ENCODE measurements at places on chromosomes 16 and 17.

- peak; percentile 53 for DNase-seq
Observed at GRCh38 chr17:14070344-14070984, 1.2 kb downstream of the COX10 start.

DNA sequence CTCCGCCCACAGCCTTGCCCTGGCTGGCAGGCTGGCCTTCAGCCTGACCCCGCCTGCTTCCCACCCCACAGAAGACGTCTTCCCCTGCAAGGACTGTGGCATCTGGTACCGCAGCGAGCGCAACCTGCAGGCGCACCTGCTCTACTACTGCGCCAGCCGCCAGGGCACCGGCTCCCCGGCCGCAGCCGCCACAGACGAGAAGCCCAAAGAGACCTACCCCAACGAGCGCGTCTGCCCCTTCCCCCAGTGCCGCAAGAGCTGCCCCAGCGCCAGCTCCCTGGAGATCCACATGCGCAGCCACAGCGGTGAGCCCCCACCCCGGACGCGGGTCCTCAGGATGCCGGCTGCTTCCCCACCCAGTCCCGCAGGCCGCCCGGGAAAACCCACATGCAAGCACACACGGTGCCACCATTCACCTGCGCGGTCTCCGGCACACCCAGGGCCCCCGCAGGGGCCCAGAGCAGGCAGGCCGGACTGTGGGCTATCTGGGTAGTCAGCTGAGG lies 38.2 kb upstream of the ZC3H18 start:
- DNase-seq = no peak

DNA sequence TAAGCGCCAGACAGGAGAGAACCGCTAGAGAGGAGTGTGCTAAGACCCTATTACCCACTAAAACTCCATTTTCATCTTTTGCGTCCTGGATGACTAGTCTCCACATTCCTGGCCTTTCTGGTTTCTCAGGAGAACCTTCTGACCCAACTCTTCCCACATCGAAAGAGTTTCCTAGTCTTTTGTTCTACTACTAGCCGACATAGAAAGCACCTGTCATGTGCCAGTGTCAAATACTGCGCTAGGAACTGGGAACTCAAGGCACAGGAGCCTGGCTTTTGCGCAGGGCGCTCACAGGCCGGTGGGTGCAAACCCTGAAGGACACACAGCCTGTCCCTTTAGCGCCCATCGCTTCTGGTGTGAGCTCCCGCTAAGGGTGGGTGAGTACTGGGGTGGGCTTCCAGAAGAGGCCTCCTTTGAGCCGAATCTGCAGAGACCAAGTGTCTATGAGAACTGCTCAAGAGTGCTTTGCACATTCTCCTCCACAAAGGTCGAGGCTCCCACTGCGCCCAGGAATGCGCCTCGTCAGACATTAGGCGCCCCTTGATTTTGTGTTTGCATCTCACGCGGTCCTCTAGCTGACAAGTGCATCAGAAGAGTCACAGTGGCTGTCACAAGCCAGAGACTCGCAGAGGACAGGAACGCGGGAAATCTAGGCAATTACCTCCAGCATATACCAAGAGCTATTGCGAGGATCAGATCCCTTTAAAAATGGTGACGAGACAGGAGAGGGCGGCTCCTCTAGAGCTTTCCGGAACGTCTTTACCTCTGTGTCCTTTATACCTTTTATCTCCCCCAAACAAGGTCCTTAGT lies 2.0 kb upstream of the PSMB3 start:
- DNase-seq = peak; percentile 37

- DNase-seq = no peak
Observed at GRCh38 chr17:20109076-20109475, 99.9 kb downstream of the SPECC1 start.

GRCh38 chr17:8393470-8394231 lies 4.0 kb downstream of the RNF222 start:
- DNase-seq = peak; percentile 88

- DNase-seq = no peak
Observed at GRCh38 chr16:82412770-82413169, 214.0 kb upstream of the CDH13 start.

GRCh38 chr17:73799096-73799495 lies 154.9 kb upstream of the SDK2 start:
- DNase-seq = peak; percentile 79

- no peak for DNase-seq
Observed at GRCh38 chr16:71593048-71593999, 16.4 kb upstream of the TAT start.

DNA sequence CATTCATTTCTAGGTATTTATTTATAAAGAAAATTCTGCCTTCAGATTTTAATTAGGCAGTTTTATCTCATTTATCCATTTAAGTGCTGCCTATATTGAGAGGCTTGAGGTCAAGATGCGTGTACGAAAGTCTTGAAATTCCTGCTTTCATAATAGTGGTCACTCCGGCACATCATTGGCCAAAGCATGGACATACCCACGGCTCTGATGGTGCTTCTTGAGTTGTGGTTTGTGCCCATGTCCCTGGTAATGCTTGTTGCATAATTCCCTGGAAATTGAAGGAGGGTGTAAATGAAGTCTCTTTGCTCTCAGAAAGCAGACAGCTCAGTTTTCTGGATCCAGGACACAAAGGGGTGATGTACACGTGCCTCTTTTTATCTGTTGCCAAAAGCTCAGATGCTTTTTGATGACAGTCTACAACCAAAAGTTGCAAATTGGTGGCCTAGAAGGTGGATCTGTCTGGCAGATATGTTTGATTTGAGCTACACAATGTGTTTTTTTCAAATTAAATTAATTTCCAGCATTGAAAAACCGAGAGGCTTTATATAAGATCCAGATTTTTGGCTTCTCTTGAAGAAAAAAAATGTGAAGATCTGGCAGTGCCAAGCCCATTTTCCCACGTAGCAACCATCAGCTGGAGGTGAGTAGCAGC lies 94.4 kb downstream of the SHISA9 start:
- DNase-seq = no peak

DNA sequence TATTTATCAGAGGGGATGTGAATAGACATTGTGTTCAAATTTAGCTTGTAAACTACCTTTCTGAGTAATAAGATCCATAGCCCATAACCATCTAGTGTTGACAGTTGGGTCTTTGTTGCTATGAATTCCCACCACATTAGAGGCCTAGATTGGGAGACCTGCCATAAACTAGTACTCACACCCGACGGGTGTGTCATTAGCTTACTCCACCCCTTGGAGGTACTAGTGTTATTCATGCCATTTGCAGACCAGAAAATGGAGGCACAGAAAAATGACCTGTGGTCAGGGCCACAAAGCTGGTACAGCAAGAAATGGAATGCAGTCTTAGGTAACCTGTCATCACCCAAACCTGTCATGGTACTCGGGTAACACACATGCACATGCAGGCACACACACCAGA lies 41.3 kb upstream of the BCAR1 start:
- no peak for DNase-seq

GRCh38 chr16:920717-921116 lies 50.1 kb downstream of the LMF1 start:
- no peak for DNase-seq

DNA sequence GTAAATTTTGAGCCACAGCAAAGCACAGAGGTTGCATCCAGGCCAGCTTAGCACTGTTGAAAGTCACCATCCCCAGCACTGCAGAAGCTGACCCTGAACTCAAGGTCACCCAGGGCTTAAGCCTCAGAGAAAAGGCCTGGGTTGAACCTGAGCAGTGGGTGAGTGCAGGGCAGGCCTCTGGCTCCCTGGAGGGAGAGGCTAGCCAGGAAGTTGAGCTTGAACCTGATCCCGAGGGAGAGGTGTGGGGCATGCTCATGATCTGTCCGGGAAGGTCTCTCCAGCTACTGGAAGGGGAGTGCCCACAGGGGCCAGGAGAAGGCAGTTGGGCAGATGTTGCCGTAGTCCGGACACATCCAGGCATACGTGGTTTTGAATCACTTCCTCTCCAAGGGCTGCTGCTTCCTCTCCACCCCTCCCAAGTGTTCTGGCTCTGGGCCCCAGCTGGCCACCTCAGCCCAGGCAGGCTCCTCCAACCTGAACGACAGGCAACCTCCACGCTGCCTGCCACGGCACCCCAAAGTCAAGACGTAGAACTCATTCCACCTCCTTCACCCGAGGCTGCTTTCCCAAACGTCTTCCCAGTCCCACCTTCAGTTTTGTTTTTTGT lies 18.4 kb downstream of the CARHSP1 start:
- DNase-seq = peak; percentile 85

- DNase-seq = peak; percentile 41
Observed at GRCh38 chr17:18039535-18040260, 490 bp downstream of the GID4 start.

- DNase-seq = no peak
Observed at GRCh38 chr17:10105513-10106001, 92.8 kb downstream of the GAS7 start.

DNA sequence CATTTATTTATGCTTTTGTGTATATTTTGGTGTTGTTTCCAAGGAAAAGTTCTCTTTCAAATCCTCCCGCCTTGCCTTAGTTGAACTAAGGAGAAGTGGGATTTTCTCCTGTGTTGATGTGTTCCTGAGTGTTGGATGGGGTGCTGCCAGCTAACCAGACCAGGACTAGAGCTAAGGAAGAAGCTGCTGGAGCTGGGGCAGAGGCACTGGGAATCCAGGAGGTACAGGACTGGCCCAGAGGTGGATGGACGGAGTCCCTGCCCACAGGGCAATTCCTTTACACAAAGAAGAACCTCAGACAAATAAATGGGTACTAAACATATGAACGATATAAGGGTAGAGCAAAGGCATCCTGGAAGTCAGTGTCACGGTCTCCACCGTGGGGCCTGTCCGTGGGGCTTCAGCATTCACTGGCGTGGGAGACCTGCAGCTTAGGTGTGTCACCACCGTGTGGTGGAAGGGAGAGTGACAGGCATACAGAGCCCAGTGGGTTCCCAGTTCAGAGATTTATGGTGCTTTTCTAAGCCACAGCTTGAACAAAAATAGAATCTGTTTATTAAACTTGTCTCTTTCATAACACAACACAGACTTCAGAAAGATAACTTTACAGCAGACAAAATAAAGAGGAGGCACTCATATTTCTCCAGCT lies 270.7 kb downstream of the NTN1 start:
- DNase-seq = peak; percentile 19

DNA sequence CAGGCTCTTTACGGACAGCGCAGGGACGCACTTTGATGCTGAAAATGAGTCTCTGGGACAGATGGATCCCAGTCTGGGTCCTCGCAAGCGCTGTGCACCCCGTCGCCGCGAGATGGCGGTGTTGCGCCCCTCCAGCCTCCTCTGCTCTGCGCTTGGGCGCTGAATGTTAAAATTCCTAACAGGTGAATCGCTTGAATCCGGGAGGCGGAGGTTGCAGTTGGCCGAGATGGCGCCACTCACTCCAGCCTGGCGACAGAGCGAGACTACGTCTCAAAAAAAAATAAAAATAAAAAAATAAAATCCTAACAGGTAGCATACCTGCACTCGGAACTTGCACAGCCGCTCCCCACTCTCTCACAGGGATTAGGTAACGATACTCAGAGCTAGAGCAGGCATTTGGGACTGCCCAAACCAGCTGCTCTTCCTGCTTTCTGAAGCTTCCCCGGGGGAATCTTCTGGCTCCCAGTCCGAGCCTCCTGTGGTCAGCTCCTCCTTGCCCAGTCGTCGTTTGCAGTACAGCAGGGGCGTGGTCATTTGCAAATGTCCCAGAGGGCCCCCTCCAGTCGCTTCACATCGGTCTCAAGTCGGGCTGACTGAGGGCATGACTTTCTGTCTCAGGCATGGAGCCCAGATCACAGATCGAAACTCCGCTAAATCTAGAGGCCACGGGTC lies 26.2 kb upstream of the OSGIN1 start:
- DNase-seq = peak; percentile 92

GRCh38 chr17:81428948-81429774 lies 33.9 kb downstream of the BAHCC1 start:
- peak; percentile 77 for DNase-seq

DNA sequence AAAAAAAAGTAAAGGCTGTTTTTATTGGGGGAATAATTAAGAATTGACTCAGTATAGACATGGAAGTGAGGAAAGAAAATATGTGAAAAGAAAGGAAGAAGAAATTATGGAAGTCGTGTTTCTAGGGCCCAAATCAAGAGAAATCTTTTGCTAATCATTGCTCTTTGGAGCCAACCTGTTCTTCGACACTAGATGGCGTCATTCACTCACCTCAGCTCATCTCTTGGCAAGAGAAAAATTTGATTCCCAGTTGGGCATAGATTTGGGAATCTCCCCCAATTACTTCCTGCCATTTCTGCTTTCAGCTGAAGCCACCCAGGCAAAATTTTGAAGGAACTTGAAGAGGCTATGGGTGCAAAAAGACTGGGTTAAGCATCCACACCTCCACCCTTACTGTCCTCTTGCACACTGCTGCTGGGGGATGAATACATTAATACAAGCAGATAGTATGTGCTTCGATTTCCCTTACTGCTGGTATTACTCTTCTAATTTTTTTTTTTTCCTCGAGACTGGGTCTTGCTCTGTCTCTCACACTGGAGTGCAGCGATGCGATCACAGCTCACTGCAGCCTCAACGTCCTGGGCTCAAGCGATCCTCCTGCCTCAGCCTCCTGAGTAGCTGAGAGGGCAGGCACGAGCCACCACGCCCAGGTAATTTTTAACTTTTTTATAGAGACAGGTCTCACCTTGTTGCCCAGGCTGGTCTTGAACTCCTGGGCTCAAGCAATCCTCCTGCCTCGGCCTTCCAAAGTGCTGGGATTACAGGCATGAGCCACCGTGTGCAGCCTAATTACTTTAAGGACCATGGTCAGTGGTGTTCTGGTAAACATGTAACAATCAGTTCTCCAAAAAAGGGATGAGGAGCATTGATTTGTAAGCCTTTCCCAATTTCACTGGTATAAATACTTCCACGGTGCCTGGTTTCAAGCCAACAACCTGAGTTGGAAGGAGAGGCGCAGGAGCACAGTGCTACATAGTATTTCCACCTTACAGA lies 13.5 kb downstream of the PSMD7 start:
- peak; percentile 65 for DNase-seq

DNA sequence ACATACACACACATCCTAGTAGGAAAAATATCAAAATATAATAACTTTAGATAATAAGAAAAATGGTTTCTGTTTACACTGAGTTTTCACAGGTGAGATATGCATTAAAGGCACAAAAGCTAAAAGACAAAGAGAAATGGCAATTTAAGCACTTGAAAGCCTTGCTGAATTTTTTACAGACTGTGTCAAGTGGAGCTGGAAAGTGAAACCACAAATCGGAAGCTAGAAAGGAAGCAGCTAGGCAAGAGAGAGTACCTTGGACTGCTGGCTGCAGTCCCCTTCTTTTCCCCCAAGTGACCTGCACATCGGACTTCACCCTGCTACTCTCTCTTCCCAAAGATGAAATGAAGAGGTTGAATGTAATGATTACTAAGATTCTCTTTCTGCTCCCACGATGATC lies 135.1 kb downstream of the CDH13 start:
- DNase-seq = peak; percentile 34

GRCh38 chr16:2710711-2711231 lies 9.3 kb downstream of the PRSS27 start:
- DNase-seq = no peak

GRCh38 chr16:74094514-74094913 lies 202.1 kb upstream of the PSMD7 start:
- no peak for DNase-seq

- DNase-seq = peak; percentile 24
Observed at GRCh38 chr17:57739402-57740234, 5.5 kb downstream of the CCDC182 start.

- no peak for DNase-seq
Observed at GRCh38 chr17:56742601-56743000, 91.1 kb downstream of the C17orf67 start.

Data from kidney tubule cell (primary cell).